ENCODE measurements at places on chromosomes 4 and X.

DNA sequence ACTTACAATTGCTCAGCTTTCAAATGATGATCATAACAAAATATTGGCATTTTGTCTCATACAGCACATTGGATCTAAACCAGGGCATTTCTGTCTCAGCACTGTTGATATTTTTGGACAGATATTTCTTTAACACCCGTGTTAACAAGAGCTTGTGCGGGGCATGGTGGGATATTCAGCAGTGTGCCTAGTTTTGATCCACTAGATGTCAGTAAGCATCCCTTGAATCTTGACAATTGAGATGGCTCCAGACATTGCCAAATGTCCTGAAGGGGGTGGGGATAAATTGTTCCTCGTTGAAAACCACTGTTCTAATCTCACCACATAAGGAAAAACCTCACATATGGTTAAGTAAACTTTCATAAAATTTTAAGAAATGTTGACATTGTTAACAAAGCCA, 806.3 kb downstream of the STIM2 start:
- DNase-seq: no peak

DNA sequence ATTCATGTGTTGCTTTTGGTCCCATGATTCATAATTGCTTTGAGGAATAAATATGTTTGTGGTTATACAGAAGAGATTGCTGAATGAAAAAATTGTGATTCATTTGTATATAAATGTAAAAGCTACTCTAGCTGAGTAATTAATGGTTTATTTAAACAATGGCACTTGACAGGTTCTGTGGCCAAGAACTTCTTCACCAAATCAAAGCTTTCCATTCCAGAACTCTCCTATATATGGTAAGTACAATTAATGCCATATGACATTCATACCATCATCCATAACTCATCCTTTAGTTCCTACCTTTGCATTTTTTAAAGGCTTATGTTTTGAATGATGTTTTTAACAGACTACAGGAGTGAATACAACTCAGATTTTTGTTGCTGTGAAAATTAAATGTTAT, 105.8 kb downstream of the REPS2 start:
- no peak for DNase-seq

GRCh38 chr4:81503586-81503985, 31.9 kb upstream of the RASGEF1B start:
- DNase-seq: no peak

- DNase-seq: no peak
Observed at GRCh38 chr4:82954212-82954611, 53.7 kb downstream of the THAP9 start.

GRCh38 chrX:108032944-108033343, 11.9 kb upstream of the VSIG1 start:
- no peak for DNase-seq

DNA sequence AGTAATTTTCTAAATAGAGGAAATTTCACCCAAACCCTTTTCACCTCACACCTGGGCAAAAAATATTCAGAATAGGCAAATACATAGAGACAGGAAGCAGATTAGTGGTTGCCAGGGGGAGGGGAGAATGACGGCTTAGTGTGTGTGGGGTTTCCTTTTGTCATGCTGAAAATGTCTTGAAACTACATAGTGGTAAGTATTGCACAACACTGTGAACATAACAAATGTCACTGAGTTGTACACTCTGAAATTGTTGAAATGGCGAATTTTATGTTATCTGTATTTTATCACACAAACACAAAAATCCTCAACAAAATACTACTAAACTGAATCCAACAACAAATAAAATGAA, 60.7 kb upstream of the PLAC1 start:
- DNase-seq: no peak

GRCh38 chr4:89496851-89497250, 189.3 kb upstream of the GPRIN3 start:
- DNase-seq: no peak

DNA sequence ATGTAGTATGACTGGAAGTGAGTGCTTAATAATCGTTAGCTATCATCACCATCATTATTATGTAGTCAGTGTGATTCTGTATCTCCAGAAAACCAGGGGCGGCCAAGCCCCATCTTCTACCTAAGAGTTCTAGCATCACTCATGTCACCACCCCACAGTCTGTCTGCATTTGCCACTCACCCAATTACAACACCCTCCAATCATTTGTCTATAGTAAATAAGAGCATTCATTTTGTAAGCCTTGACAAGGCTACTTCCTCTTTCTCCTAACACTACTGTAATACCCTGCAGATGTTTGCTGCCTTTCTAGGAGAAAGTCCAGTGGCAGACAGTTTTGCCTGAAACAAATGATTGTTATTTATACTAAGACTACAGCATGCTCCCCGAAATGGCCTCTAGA, 15.8 kb upstream of the IL21 start:
- no peak for DNase-seq

Data from NCI-H1105 treated with DMSO at 0.1 percent for 48 hours (cell line).